ENCODE measurements at places on chromosomes 4 and X.

DNA sequence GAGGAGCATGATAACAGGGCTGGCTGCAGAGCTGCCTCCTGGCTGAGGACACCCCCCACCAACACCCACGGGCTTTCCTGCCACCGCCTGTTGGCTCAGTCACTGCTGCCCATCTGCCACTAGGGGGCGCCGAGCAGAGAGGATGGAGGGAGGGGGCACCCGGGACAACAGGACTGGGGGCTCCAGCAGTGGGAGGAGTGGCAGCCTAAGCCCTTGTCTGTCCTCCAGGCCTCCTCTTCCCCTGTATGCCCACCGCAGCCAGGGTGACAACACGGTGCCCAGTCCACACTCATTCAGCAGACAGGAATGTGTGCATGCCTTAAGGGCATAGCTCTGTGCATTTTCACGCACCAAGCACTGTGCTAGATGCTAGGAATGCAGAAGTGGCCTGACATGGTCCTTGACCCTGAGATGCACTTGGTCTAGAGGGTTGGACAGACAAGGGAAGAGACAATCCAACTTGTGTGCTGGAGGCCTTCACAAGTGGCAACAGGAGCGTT is 149.9 kb downstream of the AMMECR1 start:
- peak; percentile 41 for DNase-seq

DNA sequence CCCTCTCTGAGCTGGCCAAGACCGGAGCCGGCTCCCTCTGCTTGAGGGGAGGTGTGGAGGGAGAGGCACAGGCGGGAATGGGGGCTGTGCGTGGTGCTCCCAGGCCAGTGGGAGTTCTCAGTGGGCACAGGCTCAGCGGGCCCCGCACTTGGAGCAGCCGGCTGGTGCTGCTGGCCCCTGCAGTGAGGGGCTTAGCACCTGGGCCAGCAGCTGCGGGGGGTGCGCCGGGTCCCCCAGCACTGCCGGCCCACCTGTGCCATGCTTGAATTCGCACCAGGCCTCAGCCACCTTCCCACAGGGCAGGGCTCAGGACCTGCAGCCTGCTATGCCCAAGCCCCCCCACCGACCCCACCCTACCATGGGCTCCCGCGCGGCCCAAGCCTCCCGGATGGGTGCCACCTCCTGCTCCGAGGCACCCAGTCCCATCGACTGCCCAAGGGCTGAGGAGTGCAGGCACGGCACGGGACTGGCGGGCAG is 602.5 kb downstream of the KCTD8 start:
- no peak for DNase-seq

GRCh38 chr4:145230726-145231125 is 50.3 kb upstream of the OTUD4 start:
- DNase-seq: no peak

DNA sequence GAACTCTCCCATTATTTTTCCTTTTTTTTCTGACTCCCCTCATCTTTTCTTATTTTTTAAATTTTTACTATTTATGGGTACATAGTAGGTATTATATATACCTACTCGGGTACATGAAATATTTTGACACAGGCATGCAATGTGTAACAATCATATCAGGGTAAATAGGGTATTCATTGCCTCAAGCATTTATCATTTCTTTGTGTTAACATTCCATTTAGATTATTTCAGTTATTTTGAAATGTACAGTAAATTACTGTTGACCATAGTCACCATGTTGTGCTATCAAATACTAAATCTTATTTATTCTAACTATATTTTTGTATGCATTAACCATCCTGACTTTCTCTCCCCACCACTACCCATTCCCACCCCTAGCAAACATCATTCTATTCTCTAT is 33.8 kb upstream of the SLIT2 start:
- no peak for DNase-seq

- no peak for DNase-seq
Observed at GRCh38 chr4:122305853-122306252, 73.0 kb upstream of the ADAD1 start.

DNA sequence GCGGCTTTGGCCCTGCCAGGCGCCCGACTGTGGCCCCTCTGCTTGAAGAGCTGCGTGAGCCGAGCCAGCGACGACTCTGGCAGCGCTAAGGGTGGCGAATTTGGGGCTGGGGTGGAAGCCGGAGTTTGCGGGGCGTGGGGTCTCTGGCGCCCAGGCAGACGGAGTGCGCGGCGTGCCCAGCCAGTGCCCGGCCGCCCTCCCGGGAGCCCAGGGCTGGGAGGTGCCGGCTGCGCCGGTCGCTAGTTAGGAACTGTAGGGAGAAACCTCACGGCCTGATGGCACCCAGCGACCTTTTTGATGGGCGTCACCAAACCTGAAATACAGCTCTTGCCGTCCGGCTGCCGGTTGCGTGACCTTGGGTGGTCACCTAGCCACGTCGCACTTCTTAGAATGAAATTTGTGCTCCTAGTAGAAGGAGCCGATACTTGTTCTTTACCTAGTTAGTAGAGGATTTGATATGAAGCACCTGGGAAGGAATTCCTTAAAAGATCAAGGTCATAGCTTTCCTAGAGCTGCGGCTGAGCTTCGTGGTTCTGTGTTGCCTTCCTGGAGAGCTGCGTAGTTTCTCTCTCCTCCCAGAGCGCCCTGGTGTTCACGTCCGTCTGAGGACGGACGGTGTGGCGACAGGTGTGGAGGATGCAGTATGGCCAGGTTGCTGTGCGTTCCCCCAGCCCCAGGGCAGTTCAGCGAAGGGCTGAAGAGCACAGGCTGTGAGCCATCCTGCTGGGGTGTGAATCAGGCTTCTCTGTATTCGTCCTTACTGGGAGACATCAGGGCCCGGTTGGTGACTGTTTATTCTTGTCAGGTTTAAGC is 680 bp downstream of the MAEA start:
- DNase-seq: peak; percentile 17

DNA sequence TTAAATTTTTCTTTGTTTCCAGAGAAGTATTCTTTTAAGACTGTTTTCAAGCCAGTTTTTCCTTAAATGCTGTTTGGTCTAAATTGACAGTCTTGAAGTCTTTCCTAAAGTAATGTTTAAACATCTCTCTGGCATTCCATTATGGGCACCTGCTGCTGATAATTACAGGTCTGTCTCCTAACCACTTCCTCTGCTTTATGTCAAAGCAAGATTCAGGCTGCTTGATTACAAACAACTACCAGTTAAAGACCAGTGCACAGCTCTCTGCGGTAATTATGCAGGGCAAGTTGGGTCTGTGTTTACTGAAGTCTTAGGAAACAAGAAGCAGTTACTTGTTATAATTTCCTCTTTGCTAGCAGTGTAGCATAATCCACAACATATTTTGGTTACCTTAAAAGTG is 17.6 kb downstream of the UNC5C start:
- no peak for DNase-seq

GRCh38 chr4:109590905-109591304 is 30.9 kb downstream of the MCUB start:
- DNase-seq: no peak

GRCh38 chr4:109548655-109549054 is 11.4 kb upstream of the MCUB start:
- peak; percentile 63 for DNase-seq

GRCh38 chrX:63250253-63250868 is 100.8 kb downstream of the SPIN4 start:
- DNase-seq: peak; percentile 88

- DNase-seq: no peak
Observed at GRCh38 chr4:103318327-103318726, 120.2 kb upstream of the CENPE start.

DNA sequence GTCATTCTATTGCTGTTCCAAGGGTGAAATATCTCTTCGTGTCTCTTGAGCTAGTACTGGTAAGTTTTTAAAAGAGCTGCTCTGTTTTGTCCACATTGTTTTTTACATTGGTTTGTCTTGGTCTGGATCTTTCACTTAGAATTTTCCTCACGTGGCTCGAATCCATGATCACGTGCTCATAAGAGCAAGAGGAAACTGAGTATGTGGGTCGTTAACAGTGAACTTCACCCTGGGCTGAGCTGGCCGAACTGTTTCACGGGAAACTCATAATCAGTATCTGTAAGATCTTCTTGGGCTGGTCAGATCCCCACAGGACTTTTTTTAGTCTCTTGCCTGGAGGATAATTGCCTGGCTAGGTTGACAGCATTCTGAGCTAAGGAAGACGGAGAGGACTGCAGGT is 77.8 kb upstream of the HELT start:
- DNase-seq: no peak

DNA sequence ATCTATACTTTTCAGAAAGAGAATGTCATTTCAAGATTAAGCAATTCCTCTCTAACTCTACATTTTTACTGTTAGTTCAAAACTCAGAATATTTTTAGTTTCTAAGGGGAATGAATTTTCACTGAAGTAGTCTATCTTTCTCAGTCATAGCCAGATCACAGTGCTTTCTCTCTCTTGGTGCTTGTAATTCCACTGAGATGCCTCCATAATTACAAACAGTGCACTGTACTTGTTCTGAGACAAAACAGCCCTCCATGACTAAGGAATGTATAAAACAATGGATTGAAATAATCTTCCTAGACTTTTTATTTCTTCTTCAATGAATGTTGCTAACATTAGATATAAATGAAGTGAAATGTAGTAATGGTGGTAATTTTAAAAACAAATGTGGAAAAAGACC is 603.2 kb upstream of the FAM241A start:
- DNase-seq: no peak

GRCh38 chr4:150063128-150063527 is 15.1 kb upstream of the DCLK2 start:
- peak; percentile 10 for DNase-seq

DNA sequence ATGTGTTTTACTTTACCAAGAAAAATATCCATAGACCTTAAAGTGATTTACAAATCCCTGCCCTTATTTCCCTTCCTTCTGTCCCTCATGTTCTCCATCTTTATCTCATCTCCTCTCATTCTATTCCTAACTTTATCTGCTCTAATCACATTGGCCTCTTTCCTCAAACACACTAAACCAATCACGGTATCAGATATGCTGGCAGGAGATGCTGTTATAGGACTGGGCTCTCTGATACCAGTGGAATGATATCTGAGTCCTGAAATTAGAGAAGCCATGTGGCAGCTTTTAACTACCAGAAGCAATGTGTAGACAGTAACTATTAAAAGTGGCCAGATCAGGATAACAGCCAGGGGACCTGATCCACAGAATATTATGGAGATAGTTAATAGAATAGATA is 49.9 kb upstream of the GIMD1 start:
- no peak for DNase-seq

DNA sequence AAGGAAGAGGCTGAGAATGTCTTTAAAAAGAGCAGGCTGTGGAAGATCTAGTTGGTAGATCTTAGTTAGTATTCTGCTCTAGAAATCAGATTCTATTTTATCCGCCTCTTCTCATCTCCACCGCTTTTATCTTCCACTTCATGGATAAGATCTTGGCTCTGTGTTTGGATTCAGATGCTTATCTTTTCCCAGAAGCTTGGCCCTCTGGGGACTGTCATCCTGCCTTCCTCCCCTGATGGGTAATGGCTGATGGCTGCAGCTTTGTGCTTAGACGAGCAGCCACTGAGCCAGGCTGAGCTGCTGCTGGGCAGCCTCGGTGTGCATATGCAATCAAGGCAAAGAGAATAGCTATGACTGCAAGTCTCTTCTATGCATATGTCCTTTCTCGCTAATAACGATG is 23.5 kb downstream of the TRIML1 start:
- no peak for DNase-seq

GRCh38 chr4:101066626-101067170 is 280.6 kb downstream of the PPP3CA start:
- DNase-seq: no peak

DNA sequence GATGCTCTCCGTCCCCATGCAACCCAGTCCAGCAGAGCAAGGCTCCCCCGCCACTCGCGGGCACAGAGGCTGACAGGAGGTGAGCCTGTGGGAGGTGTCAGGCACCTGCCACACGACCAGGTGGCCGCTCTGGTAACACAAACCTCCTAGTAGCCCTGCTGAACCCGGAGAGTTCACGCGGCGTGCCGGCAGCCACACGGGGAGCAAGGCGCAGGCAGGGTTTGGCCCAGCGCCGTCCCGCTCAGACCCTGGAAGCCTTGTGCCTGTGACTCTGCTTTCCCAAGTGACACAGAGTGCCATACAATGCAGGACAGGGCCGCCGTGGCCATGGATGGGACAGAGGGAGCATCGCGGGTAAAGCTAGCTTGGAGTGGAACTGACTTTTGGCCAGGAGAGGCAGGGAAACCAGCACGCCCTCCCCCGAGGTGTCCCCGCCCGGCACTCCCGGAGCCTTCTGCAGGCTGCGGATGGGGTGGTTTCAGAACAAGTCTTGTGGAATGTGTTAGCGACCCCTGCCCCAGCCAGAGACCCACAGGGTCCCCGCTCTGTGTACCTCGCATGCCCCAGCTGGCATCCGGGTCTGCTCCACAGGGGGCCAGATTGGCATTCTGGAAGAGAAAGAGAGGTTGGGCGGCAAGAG is 44.7 kb upstream of the AFAP1 start:
- no peak for DNase-seq

- DNase-seq: no peak
Observed at GRCh38 chrX:140431521-140431920, 73.3 kb downstream of the SOX3 start.

DNA sequence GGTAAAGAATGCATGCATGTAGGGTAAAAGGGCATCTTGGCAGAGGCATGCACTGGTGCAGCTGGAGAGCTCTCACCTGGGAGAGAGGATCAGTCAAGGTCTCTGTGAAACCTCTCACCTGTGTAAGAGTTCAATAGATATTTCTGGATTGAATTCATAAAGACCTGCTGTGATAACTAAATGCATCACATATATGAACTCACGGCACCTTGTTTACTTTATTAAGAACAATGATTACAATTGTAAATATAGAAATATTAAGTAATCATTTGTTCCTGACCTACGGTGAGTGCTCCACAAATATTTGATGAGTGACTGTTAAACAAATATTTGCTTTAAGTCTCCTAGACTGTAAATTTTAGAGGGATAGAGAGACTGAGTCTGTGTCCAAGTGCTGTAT is 85.9 kb upstream of the PAQR3 start:
- no peak for DNase-seq

DNA sequence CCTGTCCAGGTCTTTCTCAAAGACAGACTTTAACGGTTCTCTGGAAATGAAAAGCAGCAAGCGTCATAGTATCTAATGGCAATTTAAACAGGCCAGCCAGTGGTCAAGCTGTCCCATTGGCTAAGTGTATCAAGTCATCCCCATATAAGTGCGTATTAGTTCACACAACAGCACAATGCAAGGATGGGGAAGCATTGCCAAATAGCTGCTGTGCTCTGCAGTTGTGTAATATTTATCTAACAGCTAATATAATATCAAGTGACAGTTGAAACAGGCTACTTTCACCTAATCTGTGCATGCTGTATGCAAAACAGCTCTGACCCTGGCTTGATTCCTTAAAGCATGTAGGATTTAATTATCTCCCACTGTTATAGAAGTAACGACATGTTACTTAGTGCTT is 134.8 kb upstream of the PPARGC1A start:
- DNase-seq: no peak

- DNase-seq: no peak
Observed at GRCh38 chr4:52112411-52112810, 61.3 kb downstream of the SPATA18 start.

- peak; percentile 19 for DNase-seq
Observed at GRCh38 chr4:10687526-10687925, 3.0 kb upstream of the CLNK start.

- peak; percentile 96 for DNase-seq
Observed at GRCh38 chr4:72418458-72418857, 150.6 kb downstream of the ADAMTS3 start.
